Renal pelvis (tissue), 12 donors: ENCODE measurements at places on chromosomes 12 and 14. TPM values are rescaled to one million over a fixed set of nuclear protein-coding genes. Genes with fewer than 3 reads are reported as not detected.

EDDM3A gene
- polyA plus RNA-seq, result not detected

DNA sequence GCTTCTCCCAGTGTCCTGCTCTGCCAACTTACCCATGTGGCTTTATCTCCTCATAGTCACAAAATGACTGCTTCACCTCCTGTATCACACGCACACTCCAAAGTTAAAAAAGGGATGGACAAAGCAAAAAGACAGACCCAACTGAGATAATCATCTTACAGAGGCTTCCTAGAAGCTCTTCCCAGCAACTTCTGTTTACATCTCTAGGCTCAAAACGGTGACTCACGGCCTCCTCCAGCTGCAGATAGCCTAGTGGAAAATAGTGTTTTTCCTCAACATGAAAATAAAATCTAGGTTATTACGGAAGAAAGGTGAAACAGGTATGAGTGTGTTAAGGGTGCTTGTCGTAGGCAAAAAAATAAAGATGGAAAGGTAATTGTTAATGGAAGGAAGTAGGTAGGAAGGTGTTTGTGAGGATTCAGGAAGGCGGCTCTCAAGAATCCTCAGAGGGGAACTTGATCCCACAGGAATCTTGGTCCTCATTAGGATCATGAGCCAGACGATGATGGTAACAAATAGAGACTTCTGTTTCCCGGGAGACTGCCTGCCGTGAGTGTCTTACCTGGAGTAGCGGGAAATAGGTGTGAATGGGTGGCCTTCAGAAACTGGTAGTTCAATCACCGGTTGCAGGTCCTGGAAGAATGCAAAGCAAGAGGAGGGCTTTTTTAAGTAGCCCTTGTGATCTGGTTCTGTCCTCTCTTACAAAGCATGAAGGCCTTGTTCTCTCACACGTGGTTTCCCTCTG lies 487.5 kb upstream of the TMEM132C start:
- no peak for DNase-seq

- DNase-seq, result peak; percentile 38
These were observed 751.7 kb downstream of the NRXN3 start for GRCh38 chr14:78921856-78922255.

DNA sequence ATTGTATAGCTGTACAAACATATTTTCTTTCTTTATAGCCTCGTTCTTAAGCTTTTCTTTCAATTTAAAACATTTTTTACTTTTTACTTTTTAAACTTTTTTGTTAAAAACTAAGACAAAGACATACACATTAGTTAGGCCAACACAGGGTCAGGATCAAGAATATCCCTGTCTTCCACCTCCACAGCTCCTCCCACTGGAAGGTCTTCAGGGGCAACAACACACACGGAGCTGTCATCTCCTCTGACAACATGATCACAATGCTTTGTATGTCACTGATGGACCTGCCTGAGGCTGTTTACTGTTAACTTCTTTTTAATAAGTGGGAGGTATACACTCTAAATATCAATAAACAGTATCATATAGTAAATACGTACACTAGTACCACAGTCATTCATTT lies 191.3 kb downstream of the SYT10 start:
- DNase-seq, result no peak

GRCh38 chr12:123937707-123938591 lies 34.7 kb downstream of the CCDC92 start:
- no peak for DNase-seq

DNA sequence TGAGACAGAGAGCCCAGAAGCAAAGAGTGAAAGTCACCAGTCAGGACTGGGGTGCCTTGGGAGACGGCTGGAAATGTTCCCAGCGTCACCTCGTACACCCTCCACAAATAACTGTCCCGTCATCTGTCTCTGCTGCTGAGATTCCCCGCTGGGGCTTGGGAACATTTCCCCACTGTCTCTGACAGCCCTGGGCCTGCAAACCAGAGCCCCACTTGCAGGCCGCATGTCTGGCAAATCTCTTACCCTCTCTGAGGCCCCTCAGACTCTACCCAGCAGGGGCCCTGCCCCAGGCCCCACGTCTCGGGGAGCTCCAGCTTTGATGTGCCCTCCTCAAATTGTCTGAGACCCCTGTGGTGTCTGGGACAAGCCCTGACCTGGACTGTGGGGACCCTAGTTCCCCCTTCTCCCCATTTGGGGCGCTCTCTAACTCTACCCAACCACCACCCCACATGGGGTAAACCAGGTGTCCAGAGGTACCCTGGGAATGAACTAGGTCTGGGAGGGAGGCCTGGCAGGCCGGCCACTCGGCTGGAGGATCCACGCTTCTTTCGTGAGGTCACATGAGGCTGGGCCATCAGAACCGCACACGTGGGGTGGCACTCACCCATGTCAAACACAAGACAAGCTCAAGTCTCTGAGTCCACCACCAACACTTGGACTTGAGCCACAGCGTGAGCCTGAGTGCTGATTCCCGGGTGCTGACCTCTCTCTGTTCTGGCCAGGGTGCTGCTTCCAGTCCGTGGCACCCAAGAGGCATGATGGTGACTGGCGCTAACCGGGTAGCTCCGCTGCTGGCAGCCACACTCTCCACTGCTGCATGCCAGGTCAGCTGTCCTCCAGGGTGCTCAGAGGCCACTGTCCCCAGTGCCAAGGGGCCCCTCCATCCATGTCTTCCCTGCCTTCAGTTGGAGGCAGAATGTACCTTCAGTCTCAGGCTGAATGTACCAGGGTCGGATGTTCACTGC lies 59.8 kb downstream of the DIO3 start:
- no peak for DNase-seq

- DNase-seq, result no peak
These were observed 124.2 kb downstream of the HMGA2 start for GRCh38 chr12:65948320-65949008.
